Daoy (cell line): ENCODE measurements at places on chromosomes 16 and 17. TPM values are rescaled to one million over a fixed set of nuclear protein-coding genes. Genes with fewer than 3 reads are reported as not detected.

DNA sequence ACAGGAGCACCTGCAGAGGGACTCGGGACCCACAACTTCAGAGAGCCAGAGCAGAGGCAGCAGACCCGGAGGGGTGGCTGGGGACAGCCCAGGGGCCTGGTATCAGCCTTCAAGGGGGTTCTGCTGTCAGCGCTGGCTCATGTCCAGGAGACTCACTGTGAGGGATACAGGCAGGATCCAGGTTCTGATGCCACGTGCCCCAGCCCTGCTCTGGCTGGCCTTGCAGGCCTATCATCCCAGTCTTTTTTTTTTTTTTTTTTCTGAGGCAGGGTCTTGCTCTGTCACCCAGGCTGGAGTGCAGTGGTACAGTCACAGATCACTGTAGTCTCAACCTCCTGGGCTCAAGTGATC, 9.0 kb upstream of the MTSS2 start:
- DNase-seq = peak; percentile 37

DNA sequence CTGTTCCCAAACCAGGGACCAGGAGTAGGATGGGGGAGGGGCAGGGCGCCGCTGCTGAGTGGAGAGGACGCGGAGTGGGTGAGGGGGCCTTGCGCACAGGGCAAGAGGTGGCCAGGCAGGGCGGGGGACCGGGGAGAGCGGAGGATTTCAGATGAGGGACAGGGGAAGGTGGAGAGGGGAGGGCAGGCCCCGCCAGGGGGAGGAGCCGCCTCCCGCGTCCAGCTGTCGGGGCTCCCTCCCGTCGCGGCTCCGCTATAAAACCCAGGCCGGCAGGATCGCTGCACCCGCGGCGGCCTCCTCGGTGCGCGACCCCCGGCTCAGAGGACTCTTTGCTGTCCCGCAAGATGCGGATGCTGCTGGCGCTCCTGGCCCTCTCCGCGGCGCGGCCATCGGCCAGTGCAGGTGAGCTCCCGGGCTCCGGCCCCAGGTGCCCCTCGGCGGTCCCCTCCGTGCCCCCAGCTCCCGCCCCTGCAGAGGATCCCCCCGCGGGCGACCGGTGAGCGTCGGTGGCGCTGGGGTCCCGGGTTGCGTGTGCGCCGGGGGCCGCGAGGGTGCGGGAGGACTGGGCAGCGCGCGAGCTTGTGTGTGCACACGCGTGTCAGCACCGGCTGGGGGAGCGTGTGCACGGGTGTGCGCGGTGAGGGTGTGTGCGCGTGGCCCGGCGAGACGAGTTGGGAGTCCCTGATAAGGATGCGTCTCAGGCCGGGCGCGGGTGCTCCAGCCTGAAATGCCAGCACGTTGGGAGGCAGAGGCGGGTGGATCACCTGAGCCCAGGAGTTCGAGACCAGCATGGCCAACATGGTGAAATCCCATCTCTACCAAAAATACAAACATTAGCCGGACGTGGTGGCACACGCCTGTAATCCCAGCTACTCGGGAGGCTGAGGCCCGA, at the start of gene CA4:
Gene CA4, plus strand, starts transcription at position 283 of the 892 bp plus-strand sequence. Its CDS starts 62 bp downstream, at position 345.
- DNase-seq = no peak

DNA sequence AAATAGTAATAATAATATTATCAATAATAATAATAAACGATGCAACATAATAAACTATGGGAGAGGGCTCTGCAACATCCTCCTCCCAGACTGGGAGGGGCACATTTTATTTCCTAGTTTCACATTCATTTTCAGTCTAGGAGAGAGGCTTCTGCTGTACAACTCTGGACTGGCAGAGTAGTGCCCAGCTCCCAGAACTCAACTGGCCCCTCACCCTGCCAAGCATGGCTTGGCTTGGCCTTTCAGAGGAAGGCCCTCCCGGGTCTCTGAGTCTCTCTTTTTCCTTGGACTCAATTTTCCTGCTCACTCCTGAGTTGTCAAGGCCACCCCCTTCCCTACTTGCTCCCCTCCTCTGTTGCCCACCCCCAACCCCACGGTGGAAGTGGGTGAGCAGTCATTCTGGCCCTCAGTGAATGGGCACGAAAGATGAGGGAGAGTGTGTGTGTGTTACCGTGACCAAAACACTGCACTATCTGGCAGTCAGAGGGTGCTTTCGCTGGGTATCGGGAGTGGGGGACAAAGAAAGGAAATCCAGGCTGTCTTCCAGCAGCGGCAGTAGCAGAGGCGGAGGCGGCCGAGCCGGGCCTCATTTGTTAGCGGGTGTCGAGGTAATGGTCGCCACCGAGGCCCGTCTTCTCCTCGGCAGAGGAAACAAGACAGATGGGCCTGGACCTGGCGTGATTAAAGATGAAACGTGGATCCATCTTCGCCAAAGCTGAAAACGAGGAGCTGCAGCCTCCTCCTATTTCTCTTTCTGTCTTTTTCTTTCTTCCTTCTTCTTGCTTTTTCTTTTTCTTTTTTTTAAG, 2.3 kb downstream of the HOXB4 start:
- DNase-seq = no peak

DNA sequence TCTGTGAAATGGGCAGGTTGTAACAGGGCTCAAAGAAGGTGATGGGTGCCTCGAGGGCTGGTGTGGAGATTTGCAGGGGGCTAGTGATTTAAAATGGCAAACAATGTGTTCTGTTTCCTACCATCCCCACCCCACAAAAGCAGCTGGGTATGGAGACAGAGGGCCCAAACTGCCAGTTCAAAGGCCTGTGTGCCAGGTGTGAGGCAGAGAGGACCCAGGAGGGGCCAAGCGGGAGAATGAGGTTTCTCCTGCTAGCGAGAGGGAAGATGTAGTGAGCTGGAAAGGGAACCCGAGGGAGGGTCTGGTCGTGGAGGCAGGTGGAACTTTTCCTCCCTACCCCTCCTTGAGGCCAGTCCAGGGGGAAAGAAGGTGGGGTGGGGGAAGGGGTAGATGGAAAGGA, 39.4 kb downstream of the LAT start:
- DNase-seq = no peak

- DNase-seq = peak; percentile 55
These were observed 432.7 kb upstream of the ASIC2 start for GRCh38 chr17:33725675-33726271.

SHISA9 gene
- 0.46 TPM in 1 of 2 replicates, not detected in the other for total RNA-seq

DNA sequence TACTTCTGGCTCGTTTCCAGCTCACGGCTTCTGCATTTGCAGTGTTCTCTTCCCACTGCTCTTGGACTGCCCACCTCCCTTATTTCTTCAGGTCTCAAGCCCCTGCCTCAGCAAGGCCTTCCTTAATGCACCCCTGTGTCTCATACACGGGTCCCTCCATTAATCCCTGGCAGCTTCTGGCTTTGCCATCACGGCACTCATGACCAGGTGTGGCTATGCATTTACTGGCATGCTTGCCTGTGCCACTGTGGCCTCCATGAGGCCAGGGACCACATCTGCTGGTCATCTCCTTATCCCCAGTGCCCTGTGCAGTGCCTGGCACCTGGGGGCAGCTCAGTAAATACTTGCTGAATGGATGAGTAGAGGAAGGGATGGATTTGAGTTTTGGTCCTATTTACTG, 114.1 kb downstream of the C16orf78 start:
- no peak for DNase-seq

- no peak for DNase-seq
These were observed 319.4 kb downstream of the XYLT1 start for GRCh38 chr16:17151335-17151734.

POLR2A gene
- 56.2 and 74.4 TPM in 2 replicates for total RNA-seq

- no peak for DNase-seq
These were observed 50.7 kb upstream of the TOB1 start for GRCh38 chr17:50916708-50917417.

CLEC18A gene
- 1.2 TPM in 1 of 2 replicates, not detected in the other for total RNA-seq

GRCh38 chr17:40026816-40027613, 11.8 kb downstream of the CSF3 start:
- peak; percentile 90 for DNase-seq

P2RX5 gene
- total RNA-seq = 11.5 and 14.5 TPM in 2 replicates

GRCh38 chr17:38711792-38712571, 6.9 kb downstream of the MLLT6 start:
- DNase-seq = no peak

GRCh38 chr17:63165400-63165799, 199.4 kb downstream of the TANC2 start:
- DNase-seq = no peak

DNA sequence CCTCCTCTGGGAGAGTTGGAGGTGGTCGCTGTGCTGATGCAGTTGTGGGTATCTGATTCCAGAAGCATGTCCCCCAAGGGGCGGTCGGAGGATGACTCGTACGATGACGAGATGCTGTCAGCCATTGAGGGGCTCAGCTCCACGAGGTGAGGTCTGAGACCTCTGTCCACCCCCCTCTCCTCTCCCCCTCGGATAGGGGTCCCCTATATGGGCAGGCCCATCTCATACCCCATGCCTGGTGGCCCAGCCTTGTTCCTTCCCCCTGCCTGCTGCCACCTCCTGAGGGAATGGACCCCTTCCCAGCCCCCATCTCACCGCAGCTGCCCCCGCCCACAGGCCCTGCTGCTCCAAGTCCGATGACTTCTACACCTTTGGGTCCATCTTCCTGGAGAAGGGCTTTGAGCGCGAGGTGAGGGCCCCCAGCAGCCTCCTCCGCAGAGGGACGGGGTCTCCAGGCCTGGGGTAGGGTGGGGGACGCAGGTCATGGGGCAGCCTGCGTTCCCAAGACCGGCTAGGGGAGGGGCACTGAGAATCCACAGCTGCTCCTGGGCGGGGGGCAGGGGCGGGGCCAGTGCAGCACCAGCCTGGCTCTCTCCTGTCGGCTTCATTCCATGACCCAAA, 39.2 kb downstream of the ADCY7 start:
- DNase-seq = no peak
